ENCODE measurements at places on chromosomes 3 and 15.

DNA sequence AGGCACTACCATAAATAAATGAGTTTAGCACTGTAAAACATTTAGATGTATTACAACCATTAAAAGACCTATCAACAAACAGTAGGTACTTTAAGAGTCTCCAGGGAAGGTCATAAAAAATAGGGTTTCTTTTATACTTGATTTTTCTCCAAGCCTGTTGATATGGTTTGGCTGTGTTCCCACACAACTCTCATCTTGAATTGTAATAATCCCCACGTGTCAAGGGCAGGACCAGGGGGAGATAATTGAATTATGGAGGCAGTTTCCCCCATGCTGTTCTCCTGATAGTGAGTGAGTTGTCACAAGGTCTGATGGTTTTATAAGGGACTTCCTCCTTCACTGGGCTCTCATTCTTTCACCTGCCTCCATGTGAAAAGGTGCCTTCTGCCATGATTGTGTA lies 468.9 kb upstream of the UBE2E2 start:
- DNase-seq = no peak

- DNase-seq = no peak
Measured at GRCh38 chr3:851098-851790, 241.6 kb upstream of the CNTN6 start.

DNA sequence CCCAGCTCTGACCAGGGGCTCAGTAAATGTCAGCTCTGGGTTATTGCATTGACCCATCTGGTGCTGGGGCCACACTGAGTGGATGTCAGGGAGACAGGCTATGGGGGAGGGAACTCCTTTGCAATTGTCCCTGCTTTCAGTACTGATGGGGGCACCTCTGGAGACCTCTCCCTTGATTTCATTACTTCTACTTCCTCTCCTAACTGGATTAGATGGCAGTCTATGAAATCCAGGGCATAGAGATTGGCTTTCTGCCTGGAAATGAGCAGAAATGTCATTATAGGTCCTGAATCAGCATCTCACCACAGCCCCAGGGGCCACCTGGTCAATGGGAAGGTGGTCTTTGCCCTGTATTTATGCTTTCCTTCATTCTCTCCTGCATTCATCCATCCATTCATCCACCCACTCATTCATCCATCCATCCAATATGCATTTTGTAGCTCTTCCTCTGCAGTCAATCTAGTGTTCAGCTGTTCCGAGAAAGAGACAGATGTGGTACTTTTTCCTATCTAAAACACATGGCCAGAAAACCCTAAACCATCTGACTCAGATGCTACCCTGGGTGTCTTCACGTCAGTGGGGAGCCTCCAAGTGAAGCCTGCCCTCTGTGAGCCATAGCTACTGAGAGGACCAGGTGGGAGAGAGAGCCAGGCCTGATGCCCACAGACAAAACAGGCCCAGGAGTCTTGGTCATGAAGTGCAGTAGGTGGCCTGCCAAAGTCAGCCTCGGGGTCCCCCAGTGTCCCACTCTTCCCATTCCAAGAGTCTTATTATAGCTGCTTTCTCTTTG lies 57.1 kb downstream of the CCDC33 start:
- no peak for DNase-seq

DNA sequence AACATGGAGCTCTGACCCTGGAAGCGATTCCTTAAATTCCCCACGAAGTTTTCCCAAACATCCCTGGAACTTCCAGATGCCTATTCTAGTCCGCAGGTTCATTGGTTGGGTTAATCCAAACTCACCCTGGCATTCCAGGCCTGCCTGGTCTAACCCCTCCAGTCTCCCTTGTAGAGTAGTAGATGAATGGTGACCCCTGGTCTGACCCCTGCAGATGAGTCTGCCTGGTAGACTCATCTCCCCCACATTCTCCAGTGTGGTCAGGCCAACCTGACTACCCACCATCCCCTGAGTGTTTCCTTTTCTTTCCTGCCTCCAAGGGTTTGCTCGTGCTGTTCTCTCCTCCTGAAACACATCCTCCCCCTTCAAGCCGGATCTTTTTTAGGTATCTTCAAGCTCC lies 10.8 kb upstream of the HRH1 start:
- no peak for DNase-seq

DNA sequence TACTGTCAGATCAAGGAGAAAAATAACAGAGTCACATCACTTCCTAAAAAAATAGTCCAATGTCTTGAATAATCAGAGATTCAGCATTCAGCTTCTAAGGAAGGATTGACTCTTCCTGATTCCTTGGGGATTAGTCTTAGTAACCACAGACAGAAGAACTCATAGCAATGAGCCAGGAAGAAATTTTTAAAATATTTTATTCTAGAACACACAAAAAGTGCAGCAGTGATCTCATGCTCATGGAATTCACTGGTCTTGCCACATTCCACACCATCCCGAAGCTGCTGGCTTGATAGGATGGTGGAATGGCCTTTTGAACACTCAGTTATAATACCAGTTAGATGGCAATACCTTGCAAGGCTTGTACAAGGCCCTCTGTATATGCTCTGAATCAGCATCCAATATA lies 43.0 kb upstream of the ABI3BP start:
- DNase-seq = peak; percentile 96

DNA sequence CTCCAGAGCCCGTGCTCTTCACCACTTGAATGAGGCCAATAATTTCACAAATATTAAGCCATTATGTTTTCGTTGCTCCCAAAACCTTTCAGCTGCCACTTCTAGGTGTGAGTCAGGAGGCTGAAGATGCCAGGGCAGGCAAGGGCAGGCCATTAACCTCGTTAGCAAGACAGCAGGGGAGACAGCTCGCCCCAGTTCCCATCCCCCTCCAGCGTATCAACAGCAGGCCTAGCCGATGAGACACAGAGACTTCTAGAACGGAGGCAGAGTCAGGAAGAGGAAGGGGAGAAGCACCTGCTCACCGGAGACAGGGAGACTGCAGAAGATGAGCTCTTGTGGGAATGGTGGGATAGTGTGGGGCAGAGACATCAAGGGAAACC lies 28.0 kb upstream of the PLA2G4E start:
- no peak for DNase-seq

DNA sequence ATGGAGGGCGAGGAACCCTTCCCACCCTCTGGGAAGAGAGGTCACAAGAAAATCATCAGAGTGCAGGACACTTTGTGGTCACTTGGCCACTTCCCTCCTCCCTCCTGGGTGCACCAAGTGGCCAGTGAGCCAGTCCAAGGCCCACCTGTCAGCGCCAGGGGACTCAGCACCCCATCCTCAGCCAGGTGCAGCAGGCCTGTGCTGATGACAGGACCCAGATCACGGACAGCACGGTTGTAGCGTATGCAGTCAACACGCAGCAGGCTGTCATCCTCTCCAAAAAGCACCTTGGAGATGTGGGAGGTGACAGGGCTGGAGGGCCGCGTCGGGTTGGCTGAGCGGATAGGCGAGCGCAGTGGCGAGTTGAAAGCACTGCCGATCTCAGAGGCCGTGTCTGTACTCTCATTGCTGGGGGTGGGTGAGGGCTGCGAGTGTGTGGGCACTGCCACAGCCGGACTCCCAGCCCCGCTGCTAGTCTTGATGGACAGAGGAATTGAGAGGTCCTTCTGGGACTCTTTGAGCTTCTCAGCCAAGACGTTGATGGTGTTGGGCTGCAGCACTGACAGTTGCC lies 41.5 kb downstream of the SEMA3G start:
- DNase-seq = no peak

- no peak for DNase-seq
Measured at GRCh38 chr15:85458764-85459163, 78.4 kb downstream of the AKAP13 start.

GRCh38 chr3:189863031-189863430 lies 231.8 kb downstream of the TP63 start:
- DNase-seq = no peak

- DNase-seq = no peak
Measured at GRCh38 chr3:67239353-67239752, 241.2 kb downstream of the KBTBD8 start.

- no peak for DNase-seq
Measured at GRCh38 chr3:60594025-60594424, 657.2 kb downstream of the FHIT start.

- DNase-seq = no peak
Measured at GRCh38 chr3:5016211-5017161, 37.2 kb downstream of the BHLHE40 start.

DNA sequence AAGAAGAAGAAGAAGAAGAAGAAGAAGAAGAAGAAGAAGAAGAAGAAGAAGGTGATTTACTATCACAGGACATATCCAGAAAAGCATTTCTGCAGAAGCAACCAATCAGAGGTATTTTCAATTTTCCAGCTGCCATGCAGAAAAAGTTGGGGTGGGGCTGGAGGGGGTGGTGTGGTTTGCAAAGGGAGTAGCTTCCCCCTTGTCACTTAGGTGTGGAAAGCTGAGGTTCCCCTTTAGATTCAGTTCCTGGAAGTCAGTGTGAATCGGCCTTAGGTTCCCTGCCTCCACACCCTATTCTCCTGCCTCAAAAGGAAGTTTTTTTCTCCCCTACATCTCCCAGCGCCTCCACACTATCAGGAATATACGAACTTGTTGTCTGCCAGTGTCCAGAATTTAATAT lies 276.7 kb upstream of the ARRDC4 start:
- DNase-seq = no peak

DNA sequence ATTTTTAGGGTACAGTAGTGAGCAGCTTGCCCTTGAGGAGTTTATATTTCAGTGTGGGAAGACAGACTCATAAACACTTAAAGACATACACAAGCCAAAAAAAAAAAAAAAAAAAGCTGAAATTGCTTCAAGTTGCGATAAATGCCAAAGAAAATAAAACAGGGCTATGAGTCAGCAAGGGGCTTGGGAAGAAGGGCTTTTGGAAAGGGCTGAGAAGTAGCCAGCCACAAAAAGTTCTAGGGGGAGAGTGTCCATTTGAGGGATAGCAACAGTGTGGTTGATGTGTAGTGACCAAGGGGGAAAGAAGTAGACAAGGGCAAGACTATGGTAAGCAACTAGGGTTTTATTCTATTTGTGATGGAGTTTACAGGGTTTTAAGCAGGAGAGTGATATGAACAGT lies 185.5 kb downstream of the ADAMTS9 start:
- no peak for DNase-seq

DNA sequence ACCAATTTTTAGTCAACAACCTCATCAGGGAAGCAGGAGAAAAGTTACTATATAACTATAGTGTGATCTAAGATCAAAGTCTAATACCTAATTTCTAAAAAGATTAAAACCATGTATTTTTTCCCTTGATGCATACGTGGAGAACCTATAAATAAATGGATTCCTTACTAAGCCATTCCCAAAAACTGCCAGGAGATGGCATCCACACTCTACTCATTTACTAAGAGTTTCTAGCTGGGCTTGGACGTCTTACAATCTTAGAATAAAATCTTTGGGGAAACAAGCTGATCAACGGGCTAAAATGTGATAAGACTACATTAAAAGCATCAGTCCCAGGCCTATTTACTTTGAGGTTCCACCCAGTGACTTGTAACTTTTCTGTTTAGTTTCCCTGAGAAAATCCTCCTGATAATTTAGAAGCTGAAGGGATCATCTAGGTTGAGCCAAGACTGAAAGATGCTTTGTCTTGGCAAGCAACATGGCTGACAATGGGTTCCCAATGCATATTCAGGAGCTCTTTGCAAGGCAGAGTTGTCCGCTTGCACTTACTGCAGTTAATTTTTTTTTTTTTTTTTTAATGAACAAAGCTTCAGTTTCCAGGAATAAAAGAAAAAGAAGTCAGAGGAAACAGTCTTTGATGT lies 85.5 kb upstream of the FGF12 start:
- no peak for DNase-seq

DNA sequence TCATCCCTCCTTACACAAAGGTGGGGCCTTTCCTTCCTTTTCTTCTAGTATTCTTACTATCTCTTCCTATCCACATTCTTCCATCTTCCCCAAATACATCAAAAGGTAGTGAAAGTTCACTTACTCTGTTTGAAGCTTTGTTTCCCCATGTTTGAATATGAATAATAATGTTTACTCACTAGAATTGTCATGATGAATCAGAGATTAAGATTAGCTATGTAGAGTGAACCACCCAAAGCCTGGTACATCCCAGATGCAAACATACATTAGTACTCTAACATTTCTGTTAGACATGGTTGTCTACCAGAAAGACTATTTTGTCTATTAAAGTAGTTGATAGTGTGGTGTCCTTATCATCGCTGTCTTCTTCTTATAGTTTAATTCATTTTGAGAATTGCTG lies 327.1 kb upstream of the TBC1D5 start:
- no peak for DNase-seq

GRCh38 chr15:58148120-58148519 lies 9.9 kb downstream of the AQP9 start:
- DNase-seq = no peak

DNA sequence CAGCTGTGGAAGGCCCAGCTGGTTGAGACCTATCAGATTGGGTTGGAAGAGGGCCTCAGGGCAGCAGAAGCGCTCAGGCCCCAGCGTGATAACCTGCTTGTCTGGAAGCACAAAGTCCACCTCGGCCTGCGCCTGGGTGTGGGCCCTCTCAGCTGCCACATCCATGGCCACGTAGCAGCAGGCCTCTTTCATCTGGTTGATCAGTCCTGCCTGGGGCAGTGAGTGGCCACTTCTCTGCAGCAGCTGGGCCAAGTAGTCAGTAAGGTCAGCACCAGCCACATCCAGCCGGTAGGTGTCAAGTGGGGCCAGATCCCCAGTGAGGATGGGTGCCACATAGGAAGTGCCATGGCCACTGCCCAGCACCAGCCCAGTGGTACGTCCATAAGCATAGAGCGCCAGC lies 3.9 kb upstream of the CAMKV start:
- no peak for DNase-seq

GRCh38 chr3:53303957-53304356 lies 43.4 kb downstream of the DCP1A start:
- DNase-seq = no peak

DNA sequence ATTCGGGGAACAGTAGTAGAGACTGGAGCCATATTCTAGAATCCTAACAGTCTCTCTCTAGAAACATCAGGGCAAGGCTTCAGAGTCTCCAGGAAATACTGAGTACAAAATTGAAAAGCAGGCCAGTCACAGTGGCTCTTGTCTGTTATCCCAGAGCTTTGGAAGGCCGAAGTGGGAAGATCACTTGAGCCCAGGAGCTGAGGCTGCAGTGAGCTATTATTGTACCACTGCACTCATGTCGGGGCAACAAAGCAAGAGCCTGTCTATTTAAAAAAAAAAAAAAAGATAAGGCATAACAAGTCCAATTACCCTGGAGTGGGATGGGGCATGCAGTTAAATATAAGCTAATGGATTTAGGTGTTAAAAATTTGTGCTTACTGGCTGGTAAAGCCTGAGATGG lies 79.0 kb downstream of the SEMA6D start:
- no peak for DNase-seq

GRCh38 chr15:96117270-96117669 lies 213.2 kb upstream of the NR2F2 start:
- no peak for DNase-seq

GRCh38 chr15:36239509-36239908 lies 339.9 kb upstream of the CDIN1 start:
- DNase-seq = no peak

DNA sequence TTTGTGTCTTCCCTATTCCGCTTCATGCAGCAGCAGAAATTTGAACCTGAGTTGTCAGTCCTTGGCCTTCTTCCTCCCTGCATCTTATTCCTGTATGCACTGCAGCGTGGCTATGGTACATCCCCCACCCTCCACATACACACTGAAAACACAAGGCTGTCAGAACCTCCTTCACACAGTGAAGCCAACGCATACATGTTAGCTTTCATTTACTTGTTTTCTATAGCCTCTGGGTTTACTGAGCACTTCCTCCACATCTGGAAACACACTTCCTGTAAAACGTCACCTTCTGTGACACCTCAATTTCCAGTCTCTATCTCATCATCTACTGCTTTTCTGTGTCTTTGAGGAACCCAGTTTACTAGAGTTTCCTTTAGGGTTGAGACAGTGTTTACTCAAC lies 47.0 kb downstream of the SUSD5 start:
- no peak for DNase-seq

GRCh38 chr15:87632364-87632763 lies 624.2 kb downstream of the NTRK3 start:
- DNase-seq = no peak
